Calu3 (cell line): ENCODE measurements at places on chromosomes 12 and 14. TPM values are rescaled to one million over a fixed set of nuclear protein-coding genes. Genes with fewer than 3 reads are reported as not detected.
A peak's percentile ranks its signal among the peaks of the same experiment; 100 is the strongest.

GRCh38 chr12:76896274-76896673 lies 17.5 kb upstream of the CSRP2 start:
- H3K4me3 ChIP-seq, result no peak overlapping the region
- H3K27ac ChIP-seq, result no peak overlapping the region
- H3K36me3 ChIP-seq, result no peaks in the 10 kb centered on the region
- no peak for DNase-seq
- H3K27me3 ChIP-seq, result no peaks in the 10 kb centered on the region

- peak overlapping the region; percentile 58 for H3K4me3 ChIP-seq
- H3K36me3 ChIP-seq, result peaks cover 19% of the 10 kb centered on the region
- H3K27me3 ChIP-seq, result no peaks in the 10 kb centered on the region
- DNase-seq, result no peak
- no peak overlapping the region for H3K27ac ChIP-seq
These were observed 25.4 kb upstream of the YY1 start for GRCh38 chr14:100213587-100213955.

DNA sequence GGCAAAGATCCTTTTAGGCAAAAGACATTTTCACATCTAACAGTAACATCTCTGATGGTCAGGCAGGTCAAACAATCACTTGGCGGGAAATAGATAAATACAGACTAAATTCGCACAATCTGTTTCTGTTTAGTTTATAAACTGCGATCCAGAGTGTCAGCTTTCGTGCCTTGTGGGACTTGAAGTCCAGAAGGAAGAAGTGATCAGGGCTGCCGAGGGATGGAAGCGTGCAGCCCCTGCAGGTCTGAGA lies 245 bp upstream of the BRMS1L start:
- no peaks in the 10 kb centered on the region for H3K27me3 ChIP-seq
- H3K4me3 ChIP-seq, result peak overlapping the region; percentile 78
- peak overlapping the region; percentile 77 for H3K27ac ChIP-seq

DNA sequence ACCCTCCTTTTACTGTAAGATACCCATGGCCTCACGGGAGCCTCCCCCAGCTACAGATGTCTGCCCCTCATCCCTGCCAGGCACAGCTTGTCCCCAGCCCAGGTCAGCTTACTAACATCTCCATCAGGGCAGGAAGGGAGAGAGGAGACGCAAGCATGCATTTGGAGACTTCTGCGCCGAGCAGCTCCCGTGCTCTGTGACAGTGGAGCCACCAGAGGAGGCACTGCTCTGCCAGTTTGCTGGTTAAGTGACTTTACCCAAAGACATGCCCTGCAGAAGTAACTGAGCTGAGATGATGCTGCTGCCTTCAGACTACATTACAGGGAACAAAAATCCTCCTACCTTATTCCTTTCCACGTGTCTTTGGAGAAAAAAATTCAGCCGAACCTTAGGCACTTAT lies 133.4 kb downstream of the ESRRB start:
- DNase-seq, result no peak
- peaks cover 100% of the 10 kb centered on the region for H3K27me3 ChIP-seq
- H3K36me3 ChIP-seq, result no peaks in the 10 kb centered on the region
- H3K27ac ChIP-seq, result no peak overlapping the region
- H3K4me3 ChIP-seq, result no peak overlapping the region

DNA sequence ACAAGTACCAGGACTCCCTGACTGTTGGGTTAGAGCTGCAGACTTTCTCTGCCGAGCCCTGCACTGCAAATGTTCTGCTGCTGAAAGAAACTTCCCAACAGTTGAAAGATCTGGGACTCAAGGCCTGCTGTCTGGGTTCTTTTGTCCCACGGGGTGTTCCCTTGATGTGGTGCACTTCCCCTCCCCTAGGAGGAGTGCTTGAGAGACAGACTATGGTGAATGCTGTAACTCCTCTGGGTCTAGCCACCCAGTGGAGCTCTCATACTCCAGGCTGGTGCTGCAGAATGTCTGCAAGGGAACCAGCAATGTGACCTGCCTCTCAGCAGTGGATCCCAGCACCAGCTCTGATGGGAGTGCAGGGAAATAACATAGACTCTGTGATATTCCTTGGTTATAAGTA lies 129.2 kb upstream of the SLCO1B1 start:
- DNase-seq, result no peak
- H3K27ac ChIP-seq, result no peak overlapping the region
- peaks cover 3% of the 10 kb centered on the region for H3K4me1 ChIP-seq
- H3K27me3 ChIP-seq, result no peaks in the 10 kb centered on the region

GRCh38 chr14:39558525-39558924 lies 126.3 kb upstream of the FBXO33 start:
- no peak for DNase-seq
- no peak overlapping the region for H3K27ac ChIP-seq
- H3K4me1 ChIP-seq, result no peaks in the 10 kb centered on the region
- no peaks in the 10 kb centered on the region for H3K36me3 ChIP-seq

DNA sequence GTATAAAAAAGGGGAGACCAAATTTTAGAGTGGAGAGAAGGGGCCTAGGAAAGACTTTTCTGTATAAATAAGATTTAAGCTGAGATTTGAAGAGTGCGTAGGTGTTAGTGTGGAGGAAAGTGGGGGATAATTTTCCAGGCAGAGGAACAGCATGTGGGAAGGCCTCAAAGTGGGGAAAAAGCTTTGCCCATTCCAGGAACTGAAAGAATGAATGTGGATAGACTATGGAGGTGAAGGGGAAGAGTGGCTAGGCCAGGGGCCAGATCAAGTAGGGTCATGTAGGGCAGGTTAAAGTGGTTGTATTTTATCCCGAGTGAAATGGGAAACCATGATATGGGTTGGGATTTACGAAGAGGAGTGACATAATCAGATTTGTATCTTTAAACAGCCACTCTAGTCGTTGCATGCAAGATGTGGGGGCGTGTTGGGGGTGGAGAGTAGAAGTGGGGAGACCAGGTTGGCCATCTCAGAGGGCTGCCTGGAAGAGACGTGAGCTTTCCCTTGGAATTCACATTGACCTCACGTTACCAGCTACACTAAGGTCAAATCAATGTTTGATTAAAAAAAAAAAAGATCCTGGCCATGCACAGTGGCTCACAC lies 3.3 kb downstream of the ZNF664 start:
- no peak overlapping the region for H3K4me3 ChIP-seq
- H3K27ac ChIP-seq, result no peak overlapping the region
- DNase-seq, result no peak
- no peaks in the 10 kb centered on the region for H3K27me3 ChIP-seq
- peaks cover 19% of the 10 kb centered on the region for H3K4me1 ChIP-seq

DNA sequence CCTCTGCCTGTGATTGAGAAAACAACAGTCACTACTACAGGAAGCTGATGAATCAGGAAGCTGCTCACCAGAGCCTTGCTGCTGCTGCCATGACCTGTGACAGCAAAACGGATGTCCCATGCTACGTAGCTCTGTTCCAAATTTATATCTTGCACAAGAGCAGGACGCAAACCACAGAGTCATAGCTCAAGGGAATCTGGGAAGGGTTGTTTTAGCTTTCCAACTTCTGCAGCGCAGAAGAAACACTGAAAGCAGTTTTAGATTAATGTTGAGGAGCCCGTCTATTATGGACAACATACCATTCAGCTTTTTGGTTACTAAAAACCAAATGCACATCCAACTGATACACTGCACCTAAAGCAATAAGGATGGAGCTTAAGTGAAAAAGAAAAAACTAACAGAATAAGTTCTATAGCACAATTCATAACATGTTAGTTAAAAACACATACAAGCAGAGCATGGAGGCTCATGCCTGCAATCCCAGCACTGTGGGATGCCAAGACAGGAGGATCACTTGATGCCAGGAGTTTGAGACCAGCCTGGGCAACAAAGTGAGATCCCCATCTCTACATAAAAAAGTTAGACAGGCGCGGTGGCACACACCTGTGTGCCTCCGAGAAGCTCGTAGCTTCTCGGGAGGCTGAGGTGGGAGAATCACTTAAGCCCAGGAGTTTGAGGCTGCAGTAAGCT lies 1.7 kb upstream of the ANKRD33 start:
- H3K27ac ChIP-seq, result no peak overlapping the region
- no peak overlapping the region for H3K4me3 ChIP-seq
- H3K27me3 ChIP-seq, result no peaks in the 10 kb centered on the region
- no peak for DNase-seq
- peaks cover 16% of the 10 kb centered on the region for H3K4me1 ChIP-seq

GRCh38 chr14:74038020-74038859 lies 19.1 kb downstream of the BBOF1 start:
- no peaks in the 10 kb centered on the region for H3K4me1 ChIP-seq
- no peaks in the 10 kb centered on the region for H3K36me3 ChIP-seq
- H3K27me3 ChIP-seq, result no peaks in the 10 kb centered on the region

- no peak overlapping the region for H3K27ac ChIP-seq
- H3K4me3 ChIP-seq, result no peak overlapping the region
- DNase-seq, result no peak
- no peaks in the 10 kb centered on the region for H3K36me3 ChIP-seq
- H3K4me1 ChIP-seq, result no peaks in the 10 kb centered on the region
These were observed 85.5 kb downstream of the CAPZA3 start for GRCh38 chr12:18823461-18823860.

DNA sequence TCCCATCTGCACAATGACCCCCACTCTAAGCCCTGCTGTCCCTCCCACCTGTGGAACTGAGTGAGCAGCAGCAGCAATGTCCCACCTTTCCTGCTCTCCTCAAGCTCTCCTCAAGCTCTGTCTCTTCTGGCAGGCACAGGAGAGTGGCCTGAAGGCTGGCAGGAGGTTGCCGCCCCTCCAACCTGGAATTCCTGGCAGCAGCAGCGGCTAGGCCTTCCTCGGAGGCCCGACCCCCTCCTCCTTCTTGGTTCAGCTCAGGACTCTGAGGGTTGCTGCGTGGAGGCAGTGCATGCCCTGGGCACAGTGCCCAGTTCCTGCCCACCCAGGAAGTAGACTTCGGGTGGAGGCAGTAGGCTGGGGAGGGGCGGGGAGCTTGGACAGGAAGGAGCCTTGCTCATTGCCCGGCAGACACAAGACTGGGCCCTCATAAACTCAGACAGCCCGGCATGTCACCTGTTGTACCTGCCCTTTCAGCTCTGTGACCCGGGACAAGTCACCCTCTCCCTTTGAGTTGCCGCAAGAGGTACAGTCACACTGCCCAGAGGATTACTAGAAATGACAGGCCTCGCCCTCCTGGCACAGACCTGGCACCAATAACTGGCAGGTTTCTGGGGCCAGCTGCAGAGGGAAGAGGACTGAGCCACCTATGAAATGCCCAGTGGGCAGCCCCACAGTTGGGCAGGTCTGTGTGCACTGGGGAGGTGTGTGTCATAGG lies 2.1 kb upstream of the SERPINA1 start:
- peaks cover 70% of the 10 kb centered on the region for H3K4me1 ChIP-seq
- peak overlapping the region; percentile 33 for H3K4me3 ChIP-seq
- H3K27me3 ChIP-seq, result no peaks in the 10 kb centered on the region
- H3K36me3 ChIP-seq, result peaks cover 7% of the 10 kb centered on the region
- DNase-seq, result peak; percentile 72

DNA sequence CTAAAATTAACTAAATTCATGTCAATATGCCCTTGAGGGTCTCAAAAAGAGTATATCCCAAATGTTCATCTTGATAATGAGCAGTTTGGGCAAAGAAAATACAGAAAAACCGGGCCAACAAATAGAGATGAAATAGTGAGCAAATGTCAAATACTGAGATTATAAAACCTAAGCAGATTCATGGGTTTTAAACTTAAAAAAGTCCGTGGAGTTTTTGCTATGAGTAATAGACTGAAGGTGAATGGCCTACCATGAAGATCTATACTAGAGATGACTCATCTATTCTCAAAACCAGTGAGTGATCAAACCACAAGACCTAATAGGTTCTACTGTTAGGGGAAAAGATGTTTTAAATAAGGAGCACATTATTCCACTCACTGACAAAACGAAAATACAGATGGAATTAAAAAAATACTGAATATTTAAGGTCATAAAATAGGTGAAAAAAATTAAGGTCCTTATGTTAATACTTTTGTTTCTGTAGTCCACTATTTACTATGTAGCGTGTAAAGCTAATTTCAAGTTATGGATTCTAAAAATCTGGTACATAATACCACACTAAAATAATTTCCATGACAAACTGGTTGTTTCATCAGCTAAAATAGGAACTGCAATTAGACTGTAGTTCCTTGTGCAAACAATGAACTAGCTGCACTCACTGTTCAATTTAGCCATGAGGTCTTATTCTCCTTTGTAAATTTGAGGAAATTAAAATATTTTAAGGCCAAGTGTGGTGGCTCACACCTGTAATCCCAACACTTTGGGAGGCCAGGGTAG lies 5.0 kb downstream of the HNRNPC start:
- no peak for DNase-seq
- peaks cover 23% of the 10 kb centered on the region for H3K4me1 ChIP-seq
- peak overlapping the region; percentile 70 for H3K27ac ChIP-seq
- peak overlapping the region; percentile 93 for H3K4me3 ChIP-seq
- peaks cover 100% of the 10 kb centered on the region for H3K36me3 ChIP-seq

DNA sequence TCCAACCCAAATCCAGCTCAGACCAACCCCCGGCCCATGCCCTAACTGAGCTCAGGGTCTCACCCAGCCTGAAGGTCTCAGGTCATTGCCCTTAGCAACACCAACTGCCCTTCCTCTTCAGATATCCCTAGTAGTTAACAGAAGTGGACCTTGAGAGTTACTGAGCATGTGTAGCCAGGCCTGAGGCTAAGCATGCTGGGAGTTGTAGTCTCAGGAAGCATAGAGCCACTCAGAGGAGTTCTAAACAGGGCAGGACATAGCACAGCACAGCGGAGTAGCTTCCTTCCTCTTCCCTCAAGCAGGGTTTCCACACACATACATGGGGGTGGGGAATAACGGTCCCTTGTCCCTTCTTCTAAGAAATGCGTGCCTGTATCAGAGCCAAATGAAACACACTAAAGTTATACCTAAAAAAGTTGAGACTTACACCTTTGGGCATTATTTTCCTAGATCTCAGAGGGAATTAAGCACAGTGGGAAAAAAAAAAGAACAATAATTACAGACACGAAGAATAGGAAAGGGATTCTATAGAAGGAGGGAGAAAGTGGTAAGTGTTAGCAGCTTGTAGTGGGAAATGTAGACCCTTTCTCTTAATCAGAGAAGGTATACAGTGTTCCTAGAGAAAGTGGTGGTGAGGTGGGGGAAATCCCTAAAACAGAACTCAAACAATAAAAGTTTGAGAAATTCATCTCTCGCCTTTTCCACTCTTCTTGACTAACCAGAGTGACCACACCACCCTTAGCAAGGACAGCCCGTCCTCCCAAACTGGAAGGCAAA lies 4.4 kb downstream of the KMT2D start:
- peaks cover 49% of the 10 kb centered on the region for H3K36me3 ChIP-seq
- no peaks in the 10 kb centered on the region for H3K27me3 ChIP-seq
- H3K4me1 ChIP-seq, result peaks cover 23% of the 10 kb centered on the region
- DNase-seq, result peak; percentile 11

- H3K36me3 ChIP-seq, result no peaks in the 10 kb centered on the region
- no peak overlapping the region for H3K27ac ChIP-seq
- H3K4me1 ChIP-seq, result peaks cover 26% of the 10 kb centered on the region
- H3K27me3 ChIP-seq, result peaks cover 33% of the 10 kb centered on the region
- DNase-seq, result no peak
- H3K4me3 ChIP-seq, result no peak overlapping the region
These were observed 7.5 kb upstream of the NID2 start for GRCh38 chr14:52076334-52076733.

Gene VRTN
- total RNA-seq, result not detected in 2 replicates

Gene DPY19L2
- total RNA-seq, result 9.2 and 10.1 TPM in 2 replicates

Gene LBHD2
- total RNA-seq, result not detected in 2 replicates

Gene HCAR2
- total RNA-seq, result not detected in 2 replicates

Gene AKAP5
- total RNA-seq, result 1.1 and 1.7 TPM in 2 replicates

Gene FLVCR2
- 0.61 and 1.4 TPM in 2 replicates for total RNA-seq
